ENCODE measurements at places on chromosomes 2 and 18.

DNA sequence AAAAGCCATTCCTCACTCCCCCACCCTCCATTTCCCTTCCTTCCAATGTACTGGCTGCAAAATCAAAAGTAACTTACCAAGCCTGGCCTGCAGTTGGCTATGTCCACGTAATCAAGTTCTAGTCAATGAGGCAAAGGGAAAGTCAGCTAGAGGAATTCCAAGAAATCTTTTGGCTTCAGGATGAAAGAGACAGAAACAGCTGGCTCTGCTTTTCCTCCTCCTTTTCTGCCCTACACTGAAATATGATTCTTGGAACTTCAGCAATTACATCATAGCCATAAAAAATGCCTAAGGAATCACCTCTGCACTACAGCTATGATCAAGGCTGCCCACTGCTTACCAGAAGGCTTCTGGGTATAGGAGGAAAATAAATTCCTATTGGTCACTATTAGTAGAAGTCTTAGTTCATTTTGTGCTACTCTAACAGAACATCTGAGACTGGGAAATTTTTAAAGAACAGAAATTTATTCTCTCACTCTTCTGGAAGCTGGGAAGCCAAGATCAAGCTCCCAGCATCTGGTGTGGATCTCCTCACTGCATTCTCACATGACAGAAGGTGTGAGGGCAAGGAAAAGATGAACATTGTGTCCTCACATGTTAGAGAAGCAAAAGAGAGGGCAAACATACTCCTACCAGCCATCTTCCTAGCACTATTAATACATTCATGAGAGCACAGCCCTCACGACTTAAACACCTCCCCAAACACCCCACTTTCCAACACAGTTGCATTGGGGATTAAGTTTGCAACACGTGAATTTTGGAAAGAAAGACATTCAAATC, 219.9 kb downstream of the TMX3 start:
- DNase-seq, result no peak

GRCh38 chr2:137888845-137889244, 75.4 kb upstream of the HNMT start:
- no peak for DNase-seq

DNA sequence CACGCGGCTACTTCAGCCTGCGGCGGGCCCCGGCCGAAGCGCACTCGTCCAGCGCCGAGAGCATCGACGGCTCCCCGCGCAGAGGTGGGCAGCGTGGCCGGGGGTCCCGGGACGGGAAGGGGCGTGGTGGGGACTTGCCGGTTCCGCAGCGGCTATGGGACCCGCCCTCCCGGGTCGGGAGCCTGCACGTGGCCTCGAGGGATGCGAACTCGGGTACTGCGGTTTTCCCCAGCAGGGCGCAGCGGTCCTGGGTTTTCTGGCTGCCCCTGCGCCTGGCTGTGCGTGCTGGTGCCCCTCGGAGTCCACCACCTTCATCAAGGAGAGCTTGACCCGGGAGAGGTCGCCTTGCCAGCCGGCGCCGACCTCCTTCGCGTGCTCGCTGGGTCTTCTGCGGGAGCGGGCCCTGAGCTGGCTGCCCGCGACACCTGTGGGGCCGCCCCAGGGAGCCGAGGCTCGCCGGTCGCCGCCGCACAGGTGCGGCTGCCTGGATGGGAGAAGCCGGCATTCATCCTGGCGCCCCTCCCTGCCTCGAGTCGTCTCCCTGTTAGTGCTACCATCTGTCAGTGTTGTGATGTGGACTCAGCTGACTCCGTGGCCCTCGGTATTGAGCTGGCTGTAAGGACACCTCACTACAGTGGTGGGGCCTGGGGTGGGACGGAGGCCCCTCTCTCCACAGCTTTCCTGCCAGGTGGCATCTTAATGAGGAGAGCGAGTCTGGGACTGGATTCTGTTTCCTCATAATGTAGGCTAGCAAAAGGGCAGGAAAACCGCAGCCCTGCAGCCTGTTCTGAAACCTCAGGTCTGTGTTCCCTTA, 177.3 kb downstream of the AGAP1 start:
- no peak for DNase-seq

DNA sequence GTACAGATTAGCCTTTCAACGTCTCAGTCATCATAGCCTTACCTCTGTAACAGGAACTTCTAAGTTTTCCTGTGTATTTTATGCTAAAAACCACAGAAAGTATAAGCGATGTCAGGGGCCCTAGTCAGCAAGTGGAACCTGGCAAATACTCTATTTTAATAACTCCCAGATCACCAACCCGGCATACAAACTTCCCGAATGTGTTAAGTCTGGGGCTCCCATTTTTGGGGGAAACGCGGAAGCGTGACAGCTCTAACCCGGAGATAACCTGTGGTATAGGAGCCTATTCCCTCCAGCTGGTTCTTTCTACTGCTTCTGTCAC, 574 bp downstream of the NIFK start:
- DNase-seq, result no peak

- DNase-seq, result no peak
Observed at GRCh38 chr2:8980096-8980495, 23.4 kb downstream of the MBOAT2 start.

GRCh38 chr2:71612581-71613402, 159.4 kb downstream of the DYSF start:
- DNase-seq, result no peak

- no peak for DNase-seq
Observed at GRCh38 chr2:161419638-161420190, 3.6 kb downstream of the TBR1 start.

- DNase-seq, result peak; percentile 2
Observed at GRCh38 chr2:29114586-29114945, 649 bp upstream of the CLIP4 start.

GRCh38 chr2:118881490-118882129, 34.2 kb upstream of the EN1 start:
- peak; percentile 41 for DNase-seq

DNA sequence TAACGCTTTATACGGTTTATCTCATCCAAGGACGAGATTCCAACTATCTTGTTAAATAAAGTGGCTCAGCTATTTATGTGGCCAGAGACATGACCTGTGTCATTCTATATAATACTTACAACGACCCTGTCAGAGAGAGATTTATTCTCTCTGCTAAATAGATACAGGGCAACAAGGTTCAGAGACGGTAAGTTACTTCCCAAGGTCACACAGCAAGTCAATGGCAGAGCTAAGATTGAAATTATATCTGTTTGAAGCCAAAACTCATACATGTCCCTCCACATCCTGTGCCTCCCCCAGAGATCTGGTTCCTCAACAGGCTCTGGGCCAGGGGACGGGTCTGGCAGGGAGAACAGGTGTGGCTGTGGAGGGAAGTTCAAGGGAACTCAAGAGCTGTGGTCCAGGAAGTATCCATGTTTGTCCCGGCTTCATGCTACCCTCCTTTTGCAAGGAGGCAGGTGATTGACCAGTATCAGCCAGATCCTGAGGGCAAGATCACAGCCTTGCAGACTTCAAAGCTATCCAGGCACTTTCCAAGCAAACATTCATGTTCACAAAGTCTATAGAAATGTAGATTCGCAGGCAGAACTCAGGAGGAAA, 99.8 kb downstream of the CAPN13 start:
- no peak for DNase-seq

DNA sequence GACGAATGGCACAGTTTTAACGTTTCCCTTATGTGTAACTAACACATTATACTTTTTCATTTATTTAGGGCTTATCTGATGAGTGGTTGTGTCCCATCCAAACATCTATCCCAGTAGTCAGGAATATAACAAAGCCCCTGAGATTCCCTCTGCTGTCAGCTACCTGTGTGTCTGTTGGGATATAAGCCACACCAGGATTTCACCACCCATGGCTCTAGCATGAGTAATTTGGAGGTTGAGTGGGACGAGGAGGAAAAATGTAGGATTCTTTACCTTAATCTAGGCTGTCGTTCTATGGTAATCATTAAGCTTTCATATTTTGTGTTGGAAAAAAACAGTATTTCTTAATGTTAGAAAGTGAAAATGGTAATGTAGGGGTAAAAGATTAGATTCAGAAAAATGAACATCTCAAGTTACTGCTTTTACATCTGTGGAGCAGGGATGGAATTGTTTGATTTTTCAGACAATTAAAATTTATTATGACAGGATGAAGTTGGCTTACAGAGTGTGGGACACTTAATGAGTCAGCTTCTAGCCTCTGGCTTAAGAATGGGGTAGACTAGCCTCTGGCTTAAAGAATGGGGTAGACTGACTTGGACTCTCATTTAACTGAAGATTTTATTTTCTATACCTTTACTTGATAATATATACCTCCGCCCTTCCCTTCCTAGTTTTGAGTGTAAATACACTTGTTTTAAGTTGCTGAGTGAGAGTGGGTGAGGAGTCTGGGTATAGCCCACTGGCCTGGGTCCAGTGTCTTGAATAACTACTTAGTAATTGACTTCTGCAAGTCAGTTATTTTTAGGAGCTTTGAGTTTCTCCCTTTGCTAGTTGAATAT, 88.5 kb upstream of the RANBP2 start:
- no peak for DNase-seq

DNA sequence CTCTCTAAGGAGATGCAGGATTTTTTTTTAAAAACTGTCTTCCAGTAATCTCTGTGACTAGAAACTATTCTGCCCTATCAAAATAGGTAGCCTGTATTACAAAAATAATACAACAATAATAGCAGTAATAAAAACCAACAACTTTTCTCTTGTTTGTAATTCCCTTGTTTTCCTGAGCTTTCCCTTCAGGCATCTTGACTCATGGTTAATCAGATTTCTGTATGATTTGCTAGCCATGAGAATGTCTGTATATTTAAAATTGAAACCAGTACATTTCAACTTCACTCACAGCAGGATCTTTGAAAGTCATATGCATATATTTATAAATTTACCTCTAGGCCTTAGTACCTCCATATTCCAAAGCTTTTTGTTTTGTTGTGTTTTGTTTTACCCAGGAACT, 38.2 kb downstream of the SLC4A10 start:
- DNase-seq, result no peak

DNA sequence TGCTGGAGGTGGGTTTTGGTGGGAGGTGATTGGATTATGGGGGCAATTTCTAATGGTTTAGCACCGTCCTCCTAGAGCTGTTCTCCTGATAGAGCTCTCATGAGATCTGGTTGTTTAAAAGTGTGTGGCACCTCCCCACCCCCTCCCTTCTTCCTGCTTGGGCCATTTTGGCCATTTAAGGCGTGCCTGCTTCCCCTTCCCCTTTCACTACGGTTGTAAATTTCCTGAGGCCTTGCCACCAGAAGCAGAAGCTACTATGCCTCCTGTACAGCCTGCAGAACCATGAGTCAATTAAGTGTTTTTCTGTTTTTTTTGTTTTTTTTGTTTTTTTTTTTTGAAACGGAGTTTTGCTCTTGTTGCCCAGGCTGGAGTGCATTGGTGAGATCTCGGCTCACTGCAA, 335.7 kb upstream of the HS6ST1 start:
- DNase-seq, result no peak

- DNase-seq, result no peak
Observed at GRCh38 chr2:145343287-145343686, 823.4 kb upstream of the ZEB2 start.

DNA sequence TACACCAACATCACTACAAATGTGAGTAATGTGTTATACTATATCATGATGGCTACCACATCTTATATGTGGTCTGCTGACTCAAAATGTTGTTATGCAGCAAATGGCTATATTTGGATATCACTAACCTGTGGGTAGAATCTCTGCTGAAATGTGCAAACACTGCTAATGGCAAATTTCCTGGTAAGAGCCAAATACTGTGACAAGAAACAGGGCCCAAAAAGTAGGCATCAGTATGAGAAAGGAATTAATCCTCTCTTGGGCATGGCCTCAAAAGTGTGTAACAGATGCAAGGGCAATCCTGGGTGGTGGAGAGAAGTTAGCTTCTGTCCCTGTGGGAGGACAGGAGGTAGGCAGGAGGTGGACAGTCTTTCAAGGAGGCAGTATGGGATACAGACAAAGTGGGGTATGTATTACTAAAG, 13.3 kb downstream of the ATF2 start:
- no peak for DNase-seq

DNA sequence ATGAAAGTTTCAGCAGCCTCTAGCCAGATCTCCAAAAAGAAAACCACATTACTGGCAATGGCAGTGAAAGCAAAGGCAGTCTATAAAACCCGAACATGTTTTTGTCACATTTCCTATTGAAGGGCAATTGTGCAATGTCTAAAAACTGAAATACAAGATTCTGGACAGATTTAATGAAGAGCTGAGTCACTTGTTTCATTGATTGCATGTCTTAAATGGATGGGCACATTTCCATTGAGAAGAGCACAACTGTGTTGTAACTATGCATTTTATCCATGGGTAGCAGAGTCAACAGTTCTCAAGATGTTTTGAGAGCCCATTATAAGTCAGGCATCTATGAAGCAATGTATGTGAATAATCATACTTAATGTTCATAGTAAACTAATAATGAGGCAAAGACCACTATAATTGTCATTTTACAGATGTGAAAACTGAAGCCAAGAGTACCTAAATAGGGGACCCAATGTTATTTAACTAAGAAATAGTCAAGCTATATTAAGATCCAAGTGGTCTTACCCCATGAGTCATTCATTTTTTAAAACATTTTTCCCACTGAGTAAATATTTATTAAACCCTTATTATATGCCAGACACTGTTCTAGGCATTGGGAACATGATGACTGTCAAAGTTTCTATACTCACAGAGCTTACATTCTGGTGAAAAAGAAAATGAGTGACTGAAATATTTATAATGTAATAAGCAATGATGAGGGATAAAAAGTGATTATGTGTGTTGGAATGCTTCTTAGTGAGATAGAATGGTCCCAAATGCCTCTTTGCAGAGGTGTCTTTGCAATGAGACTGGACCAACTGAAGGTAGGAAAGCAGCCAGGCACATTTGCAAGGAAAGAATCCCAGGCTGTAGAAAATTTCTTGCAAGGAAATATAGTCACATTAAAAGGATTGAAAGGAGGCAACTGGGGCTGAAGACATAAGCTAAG, 818.9 kb upstream of the ACVR2A start:
- DNase-seq, result no peak

- DNase-seq, result peak; percentile 9
Observed at GRCh38 chr2:9205963-9206948, at the start of gene ASAP2. Gene ASAP2 (plus strand): TSS chr2:9206812. CDS start chr2:9207105, 293 bp downstream.

DNA sequence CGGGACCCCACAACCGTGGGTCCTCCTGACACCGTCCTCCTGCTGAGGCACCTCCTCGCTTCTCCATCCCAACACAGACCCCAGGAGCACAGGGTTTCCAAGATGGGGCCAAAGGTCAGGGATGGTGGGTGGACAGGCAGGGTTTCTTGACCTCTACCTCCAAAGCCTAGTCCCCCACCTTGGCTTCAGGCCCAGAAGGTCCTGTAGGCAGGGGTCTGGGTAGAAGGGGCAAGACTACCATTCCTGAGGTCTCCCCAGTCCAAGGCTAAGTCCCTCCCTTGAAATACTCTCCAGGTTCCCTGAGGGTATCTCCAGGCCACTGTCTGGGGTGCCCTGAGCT, 7.1 kb downstream of the CYP26B1 start:
- no peak for DNase-seq

GRCh38 chr18:5197461-5197860, 404 bp upstream of the AKAIN1 start:
- DNase-seq, result no peak
